ENCODE measurements at places on chromosomes 7 and 10.

DNA sequence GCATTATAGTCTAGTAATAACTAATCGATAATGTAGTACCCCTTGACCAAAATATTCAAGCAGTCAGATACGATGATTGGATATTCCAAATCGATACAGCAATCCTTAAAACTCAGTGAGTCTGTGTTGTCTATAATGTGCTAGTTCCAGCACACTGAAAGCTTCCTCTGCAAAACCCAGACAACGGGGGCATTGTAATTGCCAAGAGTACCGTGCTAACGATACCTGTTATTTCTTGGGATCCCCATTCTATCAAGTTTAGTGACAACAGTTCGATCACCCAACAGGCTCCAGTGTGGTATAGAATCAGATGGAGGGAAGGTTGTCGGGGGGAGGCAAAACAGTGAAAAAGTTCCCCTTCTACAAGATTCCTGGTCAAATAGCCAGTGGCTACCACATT, 865 bp downstream of the ZNF438 start:
- H3K27ac ChIP-seq, result peak overlapping the region; percentile 89
- no peaks in the 10 kb centered on the region for H3K36me3 ChIP-seq
- H3K4me1 ChIP-seq, result peaks cover 9% of the 10 kb centered on the region
- DNase-seq, result no peak
- H3K4me3 ChIP-seq, result peak overlapping the region; percentile 57

DNA sequence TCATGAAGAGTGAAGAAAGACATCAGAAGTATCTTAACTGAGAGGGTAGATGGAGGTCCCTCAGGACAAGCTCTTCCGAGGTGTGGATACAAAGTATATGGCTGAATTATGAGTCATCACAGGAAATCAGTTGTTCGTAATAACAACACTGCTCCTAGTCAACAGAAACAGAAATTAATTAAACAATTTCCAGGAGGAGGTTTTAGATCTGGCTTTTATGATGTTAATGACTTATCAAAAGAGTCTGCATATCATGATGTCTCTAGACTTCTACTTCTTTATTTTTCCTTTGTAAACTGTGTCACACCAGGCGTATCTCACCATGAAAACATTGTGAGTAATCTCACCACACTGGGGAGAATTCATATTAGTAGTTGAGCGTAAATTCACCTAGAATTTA, 31.2 kb downstream of the OSBPL3 start:
- no peak overlapping the region for H3K4me3 ChIP-seq
- DNase-seq, result no peak
- H3K27ac ChIP-seq, result no peak overlapping the region
- no peaks in the 10 kb centered on the region for H3K27me3 ChIP-seq

DNA sequence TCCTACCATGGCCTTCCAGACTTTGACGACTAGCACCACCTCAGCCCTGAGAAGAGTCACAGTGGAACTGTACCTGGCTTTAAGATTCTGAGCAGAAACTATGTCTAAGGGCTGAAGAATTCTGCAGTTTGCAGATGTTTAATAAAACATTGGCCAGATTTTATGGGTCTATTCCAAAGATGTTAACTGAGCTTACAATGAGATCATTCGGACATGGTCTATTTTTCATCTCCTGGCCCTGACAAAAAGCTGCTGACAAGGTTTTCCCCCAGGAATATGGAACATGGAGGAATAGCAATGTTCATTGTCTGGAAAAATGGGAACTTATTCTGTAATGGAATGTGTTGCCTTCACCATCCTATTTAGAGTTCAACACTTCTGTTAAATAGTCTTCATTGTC, 66.4 kb downstream of the PTF1A start:
- H3K4me3 ChIP-seq, result no peak overlapping the region
- no peaks in the 10 kb centered on the region for H3K36me3 ChIP-seq
- H3K27ac ChIP-seq, result no peak overlapping the region
- no peaks in the 10 kb centered on the region for H3K27me3 ChIP-seq
- no peaks in the 10 kb centered on the region for H3K4me1 ChIP-seq

DNA sequence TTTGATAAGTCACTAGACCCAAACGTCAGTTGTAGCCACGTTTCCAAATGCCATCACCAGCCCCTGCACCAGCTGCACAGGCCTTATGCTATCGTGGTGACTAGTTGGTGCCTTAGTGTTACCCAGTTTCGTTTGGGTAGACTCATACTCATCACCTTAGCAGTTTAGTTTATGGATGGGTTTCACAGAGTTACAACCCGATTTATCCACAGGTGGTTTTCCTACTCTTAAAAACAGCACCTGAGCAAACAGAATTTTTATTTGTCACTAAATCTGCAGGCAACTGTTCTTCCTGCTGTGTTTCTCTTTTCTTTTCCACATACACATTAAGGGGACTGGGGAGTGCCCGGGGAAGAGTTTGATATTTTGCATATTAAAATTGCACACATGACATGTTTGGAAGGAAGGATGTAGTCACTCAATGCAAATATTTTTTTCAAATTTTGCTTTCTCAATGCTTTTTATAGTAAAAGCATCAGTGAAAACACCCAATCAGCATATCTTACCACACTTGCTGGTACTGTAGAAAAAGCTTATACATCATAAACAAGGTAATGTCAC, 41.6 kb downstream of the PDSS1 start:
- H3K36me3 ChIP-seq, result peaks cover 8% of the 10 kb centered on the region
- peaks cover 3% of the 10 kb centered on the region for H3K4me1 ChIP-seq
- no peak overlapping the region for H3K27ac ChIP-seq
- no peak overlapping the region for H3K4me3 ChIP-seq
- no peaks in the 10 kb centered on the region for H3K27me3 ChIP-seq

GRCh38 chr7:132138817-132139216, 437.5 kb downstream of the PLXNA4 start:
- H3K27ac ChIP-seq, result no peak overlapping the region
- no peak overlapping the region for H3K4me3 ChIP-seq
- H3K4me1 ChIP-seq, result no peaks in the 10 kb centered on the region
- H3K27me3 ChIP-seq, result peaks cover 2% of the 10 kb centered on the region

DNA sequence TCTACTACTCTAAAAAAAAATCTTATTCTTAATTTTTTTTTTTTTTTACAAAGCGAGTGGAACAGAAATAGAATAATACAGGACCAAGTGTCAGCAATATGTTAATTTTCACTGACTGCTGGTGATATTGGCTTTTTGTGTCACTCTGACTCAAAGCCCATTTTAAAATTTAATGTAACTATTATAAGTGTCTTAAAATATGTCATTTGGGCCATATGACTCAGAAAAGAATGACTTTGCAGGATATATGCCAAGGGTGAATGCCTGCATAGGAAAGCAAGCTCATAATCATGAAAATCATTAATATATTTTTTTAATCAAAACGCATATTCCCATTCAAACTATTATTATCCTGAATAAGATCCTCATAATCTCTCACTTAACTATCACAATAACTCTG, 149.2 kb downstream of the GNAT3 start:
- no peaks in the 10 kb centered on the region for H3K27me3 ChIP-seq
- H3K27ac ChIP-seq, result no peak overlapping the region
- H3K36me3 ChIP-seq, result no peaks in the 10 kb centered on the region

DNA sequence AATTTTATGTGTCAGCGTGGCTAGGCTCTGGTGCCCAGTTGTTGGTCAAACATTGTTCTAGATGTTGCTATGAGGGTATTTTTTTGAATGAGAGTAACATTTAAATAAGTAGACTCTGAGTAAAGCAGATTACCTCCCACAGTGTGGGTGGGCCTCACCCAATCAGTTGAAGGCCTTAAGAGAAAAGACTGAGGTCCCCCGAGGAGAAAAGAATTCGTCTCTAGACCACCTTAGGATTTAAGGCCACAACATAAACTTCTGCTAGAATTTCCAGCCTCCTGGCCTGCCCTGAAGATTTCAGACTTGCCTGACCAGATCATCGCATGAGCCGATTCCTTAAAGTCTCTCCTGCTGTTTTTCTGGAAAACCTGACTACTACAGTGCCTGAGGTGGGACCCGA, 45.1 kb upstream of the SRGN start:
- H3K4me3 ChIP-seq, result no peak overlapping the region
- no peak overlapping the region for H3K27ac ChIP-seq
- H3K36me3 ChIP-seq, result no peaks in the 10 kb centered on the region

- no peak for DNase-seq
- peaks cover 5% of the 10 kb centered on the region for H3K4me1 ChIP-seq
- no peak overlapping the region for H3K4me3 ChIP-seq
- H3K27ac ChIP-seq, result no peak overlapping the region
- H3K27me3 ChIP-seq, result peaks cover 11% of the 10 kb centered on the region
These were observed 17.9 kb upstream of the PPA1 start for GRCh38 chr10:70250961-70251680.

DNA sequence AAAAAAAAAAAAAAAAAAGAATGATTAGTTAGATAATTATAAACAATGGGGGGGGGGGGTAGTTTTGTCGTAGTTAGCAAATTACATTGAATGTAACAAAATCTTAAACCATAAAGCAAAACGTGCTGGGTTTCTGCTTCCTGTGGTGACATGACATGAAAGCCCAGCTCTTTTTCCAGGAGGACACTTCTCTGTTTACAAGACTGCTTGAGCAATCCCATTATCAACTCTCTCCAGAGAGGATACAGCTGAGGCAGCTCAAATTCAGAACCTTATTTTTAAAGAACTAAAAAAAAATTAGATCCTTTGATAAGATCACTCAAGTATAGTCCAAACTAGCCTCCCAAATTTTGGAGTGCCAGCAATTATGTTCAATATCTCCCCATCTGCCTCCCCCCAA, 58.6 kb downstream of the ADRB1 start:
- H3K4me3 ChIP-seq, result no peak overlapping the region
- H3K27ac ChIP-seq, result no peak overlapping the region
- H3K27me3 ChIP-seq, result peaks cover 13% of the 10 kb centered on the region
- DNase-seq, result no peak
- H3K36me3 ChIP-seq, result no peaks in the 10 kb centered on the region

DNA sequence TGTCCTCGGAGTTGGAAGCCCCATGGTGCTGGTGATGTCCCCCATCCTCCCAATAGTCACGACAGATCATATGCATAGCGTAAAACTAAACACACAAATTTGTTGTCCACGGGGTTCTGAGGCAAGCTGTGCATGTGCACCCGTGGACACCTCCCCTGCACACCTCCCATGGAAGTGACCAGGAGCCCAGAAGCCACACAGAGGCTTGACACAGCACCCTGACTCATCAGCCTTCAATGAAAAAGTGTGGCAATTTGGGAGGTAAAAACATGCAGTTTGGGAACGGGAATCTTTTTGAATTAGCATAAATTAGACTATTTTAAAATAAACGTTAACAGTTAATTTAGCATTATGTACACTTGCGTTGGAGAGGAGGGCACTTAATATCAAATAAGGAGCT, 89.2 kb upstream of the NPS start:
- H3K4me1 ChIP-seq, result no peaks in the 10 kb centered on the region
- no peak for DNase-seq
- no peak overlapping the region for H3K4me3 ChIP-seq
- H3K27ac ChIP-seq, result no peak overlapping the region
- no peaks in the 10 kb centered on the region for H3K27me3 ChIP-seq

GRCh38 chr7:43653891-43654504, 71.1 kb downstream of the STK17A start:
- peaks cover 48% of the 10 kb centered on the region for H3K4me1 ChIP-seq
- no peak overlapping the region for H3K4me3 ChIP-seq
- no peak overlapping the region for H3K27ac ChIP-seq
- H3K36me3 ChIP-seq, result no peaks in the 10 kb centered on the region
- no peaks in the 10 kb centered on the region for H3K27me3 ChIP-seq

DNA sequence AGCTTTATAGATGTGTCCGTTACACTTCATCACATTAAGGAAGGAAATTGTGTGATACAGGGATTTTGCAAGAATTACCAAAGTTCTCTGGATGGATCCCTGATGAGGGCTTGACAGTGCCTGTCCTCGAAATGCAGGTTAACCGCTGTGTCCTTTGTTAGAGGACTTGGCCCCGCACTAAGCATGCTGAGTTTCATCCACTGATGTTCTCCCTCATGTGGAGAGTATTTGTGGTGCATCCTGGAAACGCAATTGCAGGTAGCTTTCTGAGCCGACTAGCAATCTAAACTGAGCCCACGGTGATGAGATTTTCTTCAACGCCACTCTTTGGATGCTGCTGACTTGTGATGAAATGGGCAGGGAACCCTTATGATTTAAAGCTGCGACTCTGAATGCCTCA, 71.9 kb upstream of the STK17A start:
- DNase-seq, result no peak
- no peak overlapping the region for H3K4me3 ChIP-seq
- H3K36me3 ChIP-seq, result no peaks in the 10 kb centered on the region
- H3K27me3 ChIP-seq, result no peaks in the 10 kb centered on the region
- H3K27ac ChIP-seq, result no peak overlapping the region
- H3K4me1 ChIP-seq, result no peaks in the 10 kb centered on the region

DNA sequence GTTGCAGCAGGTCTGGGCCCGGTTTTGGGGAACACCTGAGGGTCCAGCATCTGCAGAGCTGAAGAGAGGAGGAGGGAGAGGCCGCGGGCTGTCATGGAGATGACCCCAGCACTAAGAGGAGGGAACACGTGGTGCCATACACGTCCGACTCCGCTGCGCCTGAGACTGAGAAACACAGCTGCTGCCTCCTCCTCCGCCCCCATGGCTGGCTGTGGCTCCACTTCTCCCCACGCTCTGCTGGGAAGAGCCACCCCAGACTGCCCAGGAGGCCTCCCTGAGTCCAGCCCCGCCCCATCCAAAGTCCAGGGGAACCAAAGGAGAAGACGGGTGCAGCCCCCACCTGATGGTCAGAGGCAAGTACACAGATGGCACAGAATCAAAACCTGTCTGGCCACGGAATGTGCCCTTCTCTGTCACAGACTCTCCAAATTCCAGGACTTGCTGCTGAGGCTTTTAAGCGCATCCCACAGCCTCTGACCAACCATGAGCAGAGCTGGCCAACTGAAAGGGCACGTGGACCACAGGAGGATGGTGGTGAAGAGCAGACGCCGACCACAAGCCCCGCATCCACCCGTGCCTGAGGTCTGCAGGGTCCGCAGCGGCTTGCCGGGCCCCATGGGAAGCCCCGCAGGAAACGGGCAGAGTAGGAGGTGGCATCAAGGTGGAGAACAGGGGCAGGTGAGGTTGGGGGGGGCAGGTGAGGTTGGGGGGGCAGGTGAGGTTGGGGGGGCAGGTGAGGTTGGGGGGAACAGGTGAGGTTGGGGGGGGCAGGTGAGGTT, 24.0 kb downstream of the STK32C start:
- no peaks in the 10 kb centered on the region for H3K4me1 ChIP-seq
- H3K36me3 ChIP-seq, result no peaks in the 10 kb centered on the region
- H3K27ac ChIP-seq, result no peak overlapping the region
- no peak overlapping the region for H3K4me3 ChIP-seq

- H3K4me1 ChIP-seq, result peaks cover 22% of the 10 kb centered on the region
- H3K36me3 ChIP-seq, result peaks cover 10% of the 10 kb centered on the region
- peak overlapping the region; percentile 8 for H3K4me3 ChIP-seq
- H3K27ac ChIP-seq, result peak overlapping the region; percentile 38
- DNase-seq, result no peak
These were observed 29.1 kb downstream of the NUDCD3 start for GRCh38 chr7:44461387-44461786.

GRCh38 chr7:106216923-106217542, 67.8 kb downstream of the NAMPT start:
- no peaks in the 10 kb centered on the region for H3K4me1 ChIP-seq
- no peak for DNase-seq
- no peaks in the 10 kb centered on the region for H3K36me3 ChIP-seq

GRCh38 chr10:93917821-93918220, 24.0 kb downstream of the SLC35G1 start:
- no peak overlapping the region for H3K4me3 ChIP-seq
- no peak overlapping the region for H3K27ac ChIP-seq
- no peaks in the 10 kb centered on the region for H3K4me1 ChIP-seq
- no peak for DNase-seq
- no peaks in the 10 kb centered on the region for H3K27me3 ChIP-seq

All from effector memory CD4-positive, alpha-beta T cell (primary cell).